ENCODE measurements at places on chromosomes 6 and 20. TPM values are rescaled to one million over a fixed set of nuclear protein-coding genes. Genes with fewer than 3 reads are reported as not detected.

DNA sequence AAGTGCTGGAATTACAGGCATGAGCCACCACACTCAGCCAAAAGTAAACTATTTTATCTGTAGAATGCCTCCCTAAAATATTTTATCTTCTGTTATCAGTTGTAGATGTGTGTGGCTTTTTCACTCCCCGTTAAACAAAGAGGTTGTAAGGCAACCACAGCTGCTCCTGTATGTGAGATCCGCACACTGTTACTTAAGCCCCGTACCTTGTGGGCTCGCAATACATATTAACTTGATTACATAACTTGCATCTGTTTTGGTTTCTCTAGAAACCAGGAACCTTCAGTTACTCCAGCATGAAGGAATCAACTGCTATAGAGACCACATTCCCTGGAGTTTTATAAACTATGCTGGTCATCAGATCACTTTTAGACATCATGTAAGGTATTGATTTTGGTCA lies 420.1 kb upstream of the SLC35B3 start:
- DNase-seq = no peak

Gene SEMG1
- not detected for total RNA-seq

DNA sequence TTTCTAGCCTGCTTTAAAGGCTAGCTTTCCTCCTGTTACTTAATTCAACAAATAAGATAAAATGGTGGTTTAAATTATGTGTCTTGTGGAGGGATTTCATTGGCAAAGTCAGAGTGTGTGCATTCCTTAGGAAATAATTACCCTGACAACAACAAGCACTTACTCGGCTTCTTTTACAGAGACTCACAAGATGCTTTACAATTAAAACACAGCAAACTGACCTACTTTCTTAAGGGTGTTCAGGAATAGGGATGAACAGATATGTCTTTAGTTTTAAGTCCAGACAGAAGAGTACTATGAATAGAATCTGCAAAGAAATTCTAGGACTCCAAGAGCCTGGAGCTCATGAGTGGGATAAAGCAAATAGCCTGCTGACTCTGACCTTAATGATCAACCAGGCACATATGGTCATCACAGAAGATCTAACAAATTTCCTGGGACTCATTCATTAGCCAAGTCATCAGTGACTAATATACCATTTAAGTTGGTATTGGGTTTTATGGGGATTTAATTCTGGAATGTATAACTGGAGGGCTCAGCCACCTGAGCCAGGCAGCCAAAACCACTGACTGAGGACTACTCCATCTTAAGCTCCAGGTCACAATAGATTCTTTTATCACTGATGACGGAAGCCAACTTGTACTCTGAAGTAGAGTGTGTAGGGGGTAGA lies 161.8 kb upstream of the RIMS1 start:
- DNase-seq = no peak

DNA sequence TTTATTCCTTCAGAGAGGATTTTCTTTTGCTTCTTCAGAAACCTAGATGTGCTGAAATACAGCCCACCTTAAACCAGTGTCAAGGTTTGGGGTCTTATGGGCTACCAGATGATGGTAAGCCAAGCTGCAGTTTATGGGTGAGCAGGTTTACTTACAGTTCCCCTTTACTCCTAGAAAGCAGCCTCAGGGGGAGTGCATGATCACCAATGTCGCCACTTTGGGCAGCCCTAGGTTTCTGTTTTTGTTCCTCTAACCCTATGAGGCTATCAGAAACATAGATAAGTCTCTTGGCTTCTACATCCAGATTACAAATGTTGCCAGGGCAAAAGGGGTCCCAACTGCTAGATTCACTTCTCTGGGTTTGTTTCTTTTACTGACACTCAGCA lies 67.2 kb downstream of the TRIM27 start:
- DNase-seq = no peak

DNA sequence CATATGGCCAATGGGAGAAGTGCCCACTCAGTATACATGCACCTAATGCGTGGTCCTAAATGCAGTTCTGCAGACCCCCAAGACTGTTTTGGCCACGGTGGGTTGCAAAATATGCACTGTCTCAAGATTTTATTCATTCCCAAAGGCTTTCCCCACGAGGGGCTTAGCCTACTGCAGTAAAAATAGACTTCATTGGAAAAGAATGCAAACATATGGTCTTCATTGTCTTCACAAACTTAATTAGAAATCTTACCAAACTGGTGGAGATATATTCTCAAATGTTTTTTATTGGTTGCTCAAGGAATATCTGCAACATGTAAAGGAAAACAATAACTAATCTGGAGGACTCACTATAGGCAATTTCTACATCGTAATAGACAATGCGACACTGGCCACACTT lies 31.6 kb upstream of the PRL start:
- DNase-seq = no peak

Gene PTPN1
- total RNA-seq = 29.7 TPM

DNA sequence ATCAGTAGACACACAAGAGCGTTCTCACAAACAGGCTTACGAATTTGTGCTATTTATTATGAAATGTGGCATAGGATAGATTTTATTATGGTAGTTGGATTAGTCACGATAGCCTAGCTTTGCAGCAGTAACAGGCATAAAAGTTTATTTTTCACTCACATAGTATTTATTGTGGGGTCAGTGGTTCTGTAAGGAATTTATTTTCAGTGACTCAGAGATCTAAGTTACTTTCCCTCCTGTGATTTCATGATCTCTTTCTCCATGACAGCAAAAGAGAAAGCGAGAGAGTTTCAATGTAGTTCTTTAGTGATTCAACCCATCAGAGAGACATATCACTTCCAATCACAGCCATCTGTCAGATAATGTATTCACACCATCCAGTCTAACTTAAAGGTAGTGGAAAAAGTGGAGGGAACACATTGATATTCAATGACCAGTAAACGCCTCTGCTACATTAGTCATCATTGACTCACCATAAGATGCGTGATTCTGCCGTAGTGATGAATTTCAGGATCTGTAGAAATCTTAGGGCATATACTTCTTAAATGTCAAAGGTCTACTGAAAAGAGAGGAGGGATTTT lies 605.5 kb downstream of the HDGFL1 start:
- no peak for DNase-seq

DNA sequence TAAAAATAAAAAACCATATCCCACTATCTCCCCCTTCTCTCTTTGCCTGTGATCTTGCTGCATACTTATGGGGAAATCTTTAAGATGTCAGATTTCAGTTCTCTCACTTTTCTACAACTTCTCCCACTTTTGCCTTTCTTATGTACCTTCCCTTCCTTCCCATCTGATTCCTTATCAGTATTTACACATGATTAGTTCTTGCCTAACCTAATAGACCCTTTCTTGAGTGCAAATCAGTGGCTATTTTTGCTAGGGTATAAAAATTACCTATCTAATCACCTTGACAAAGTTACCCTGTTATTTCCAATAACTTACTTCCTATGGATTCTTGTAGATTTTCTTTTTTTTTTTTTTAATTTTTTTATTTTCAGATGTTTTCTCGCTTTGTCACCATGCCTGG lies 75.7 kb downstream of the PTPRA start:
- no peak for DNase-seq

DNA sequence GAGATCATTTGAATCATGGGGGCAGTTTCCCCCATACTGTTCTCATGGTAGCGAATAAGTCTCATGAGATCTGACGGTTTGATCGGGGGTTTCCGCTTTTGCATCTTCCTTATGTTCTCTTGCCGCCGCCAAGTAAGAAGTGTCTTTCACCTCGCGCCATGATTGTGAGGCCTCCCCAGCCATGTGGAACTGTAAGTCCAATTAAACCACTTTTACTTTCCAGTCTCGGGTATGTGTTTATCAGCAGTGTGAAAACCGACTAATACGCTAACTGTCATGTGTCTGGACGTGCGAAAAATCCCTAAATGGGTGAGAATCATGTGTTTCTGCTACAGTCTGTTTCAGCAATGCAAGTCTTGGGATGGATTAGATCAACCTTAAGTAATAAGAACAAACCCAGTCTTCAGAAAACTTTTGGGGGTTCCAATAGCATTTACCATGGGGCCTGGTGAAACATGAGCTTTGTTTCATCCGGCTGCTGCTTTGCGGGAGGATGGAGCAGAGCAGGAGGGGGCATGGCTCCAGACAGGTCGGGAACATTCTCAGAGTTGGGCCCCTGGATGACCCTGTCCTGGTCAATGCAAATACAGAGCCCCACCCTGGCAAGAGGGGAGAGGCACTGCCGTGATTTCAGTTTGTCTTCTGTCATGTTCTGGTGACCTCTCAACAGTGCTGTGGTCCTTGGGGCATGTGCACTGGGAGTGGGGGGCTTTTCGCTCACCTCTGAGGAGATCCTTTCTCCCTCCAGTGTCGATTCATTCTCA lies 41.5 kb downstream of the CTCFL start:
- no peak for DNase-seq

DNA sequence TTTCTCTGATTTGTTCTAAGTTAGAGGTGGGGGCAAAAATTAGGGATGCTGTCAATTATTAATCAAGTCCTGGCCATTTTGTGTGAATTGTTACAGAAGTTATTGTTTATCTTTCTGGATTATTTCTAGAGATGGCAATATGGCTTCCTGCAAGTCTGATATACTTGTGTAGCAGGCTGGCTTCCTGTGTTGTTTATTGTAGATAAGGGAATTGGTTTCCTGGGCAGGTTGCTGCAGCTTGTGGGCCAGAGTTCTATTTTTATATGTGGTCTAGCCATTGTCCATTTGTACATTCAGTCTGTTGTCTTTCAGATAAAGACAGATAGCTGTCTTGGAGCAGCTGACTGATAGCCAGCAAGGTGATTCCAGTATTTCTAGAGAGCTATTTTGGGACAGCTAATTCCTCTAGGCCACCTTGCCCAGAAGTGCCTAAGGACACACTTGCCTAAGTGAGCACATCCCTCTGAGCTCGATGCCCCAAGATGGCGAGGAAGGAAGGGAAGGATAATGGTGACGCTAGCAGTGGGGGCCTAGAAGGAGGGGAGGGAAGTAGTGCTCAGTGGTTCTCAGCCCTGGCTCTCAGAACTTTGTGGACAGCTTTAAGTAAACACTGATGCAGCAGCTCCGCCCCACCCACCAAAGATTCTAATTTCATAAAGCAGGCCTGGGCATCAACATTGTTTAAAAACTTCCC lies 25.5 kb downstream of the DDO start:
- no peak for DNase-seq

Gene F13A1
- 50.1 TPM for total RNA-seq

DNA sequence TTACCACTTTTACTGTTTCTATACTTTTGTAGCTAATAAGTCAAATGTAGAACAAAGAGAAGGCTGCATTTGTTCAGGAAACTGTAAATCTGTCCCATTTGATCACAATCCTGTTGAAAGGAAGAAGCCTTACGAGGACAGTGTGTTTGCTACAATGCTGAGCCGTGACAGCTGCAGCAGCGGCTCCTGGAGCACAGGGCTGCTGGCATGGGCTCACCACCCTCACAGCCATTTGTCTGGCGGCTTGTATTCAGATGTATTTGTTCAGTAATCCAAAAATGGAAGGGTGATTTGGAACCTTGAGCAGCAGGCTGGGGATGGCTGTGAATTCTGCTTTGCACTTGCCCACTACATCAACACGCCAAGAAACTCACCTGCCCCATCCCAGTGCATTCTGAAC lies 5.7 kb downstream of the TUBB2A start:
- no peak for DNase-seq

Gene SLC32A1
- not detected for total RNA-seq

DNA sequence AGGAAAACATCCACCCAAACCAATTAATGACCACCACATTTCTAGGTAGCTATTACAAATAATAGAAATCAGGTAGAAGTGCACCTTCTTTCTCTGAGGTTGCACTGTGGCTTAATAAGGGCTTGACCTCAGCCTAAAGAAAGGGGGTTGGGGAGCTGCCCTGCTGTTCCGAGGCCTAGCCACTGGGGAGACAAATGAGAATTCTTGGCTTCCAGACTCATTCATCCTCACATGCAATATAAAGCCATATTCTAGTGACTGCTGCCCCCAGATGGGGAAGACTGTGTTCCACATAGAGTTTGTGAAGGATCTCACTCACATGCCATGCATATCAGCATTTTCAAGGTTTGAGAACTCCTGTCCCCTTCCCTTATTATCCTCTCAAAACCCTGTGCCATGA lies 22.9 kb downstream of the SAYSD1 start:
- no peak for DNase-seq

Gene ADGRB3
- 0.39 TPM for total RNA-seq

Gene VIP
- total RNA-seq = not detected

- DNase-seq = no peak
Observed at GRCh38 chr6:158050955-158051354, 69.3 kb downstream of the SYNJ2 start.

GRCh38 chr6:8494730-8495129 lies 59.4 kb upstream of the SLC35B3 start:
- DNase-seq = no peak

Gene DNAH8
- not detected for total RNA-seq

Gene TENT5A
- total RNA-seq = 4.3 TPM

Gene POM121L2
- not detected for total RNA-seq

DNA sequence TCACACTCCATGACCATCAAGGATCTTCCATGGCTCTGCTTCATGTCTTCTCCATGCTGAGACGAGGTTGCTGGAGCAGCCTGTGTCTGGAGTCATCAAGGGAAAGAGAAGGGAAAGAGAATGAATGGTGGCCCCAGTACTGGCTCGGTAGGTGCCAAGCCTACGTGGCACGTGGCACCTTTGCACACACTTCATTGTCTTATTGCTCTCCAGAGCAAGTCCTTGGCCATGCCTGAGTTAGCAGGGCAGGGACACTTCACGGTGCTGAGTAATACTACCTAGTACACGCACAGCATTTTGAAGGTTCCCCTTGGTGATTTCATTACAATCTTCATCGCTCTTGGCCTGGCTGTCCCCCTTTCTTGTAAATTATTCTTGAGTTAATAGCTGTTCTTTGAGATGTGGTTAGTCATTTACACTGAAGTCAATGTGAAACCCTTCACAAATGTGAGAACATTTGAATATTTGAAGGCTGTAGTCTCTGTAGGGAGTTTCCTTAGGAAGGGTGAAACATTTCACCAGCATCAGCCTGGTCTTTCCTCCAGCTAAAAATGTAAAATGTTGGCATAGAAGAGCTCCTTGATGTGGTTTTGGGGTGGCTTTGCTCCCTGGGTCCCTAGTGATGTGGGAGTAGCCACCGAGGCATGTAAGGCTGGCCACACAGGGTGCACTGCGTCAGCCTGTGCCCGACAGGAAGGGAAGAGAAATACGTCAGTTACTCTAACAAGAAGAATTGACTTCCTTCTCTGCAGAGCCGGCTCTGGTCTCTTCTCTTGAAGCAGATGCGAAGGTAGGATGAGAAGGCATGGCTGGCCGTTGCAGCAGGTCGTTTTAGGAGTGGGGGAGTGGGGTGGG lies at the start of gene SYTL3:
Gene SYTL3 (plus strand): TSS at position 766 of the 855 bp plus-strand sequence. CDS start 13,215 bp downstream, outside the sequence.
- no peak for DNase-seq

DNA sequence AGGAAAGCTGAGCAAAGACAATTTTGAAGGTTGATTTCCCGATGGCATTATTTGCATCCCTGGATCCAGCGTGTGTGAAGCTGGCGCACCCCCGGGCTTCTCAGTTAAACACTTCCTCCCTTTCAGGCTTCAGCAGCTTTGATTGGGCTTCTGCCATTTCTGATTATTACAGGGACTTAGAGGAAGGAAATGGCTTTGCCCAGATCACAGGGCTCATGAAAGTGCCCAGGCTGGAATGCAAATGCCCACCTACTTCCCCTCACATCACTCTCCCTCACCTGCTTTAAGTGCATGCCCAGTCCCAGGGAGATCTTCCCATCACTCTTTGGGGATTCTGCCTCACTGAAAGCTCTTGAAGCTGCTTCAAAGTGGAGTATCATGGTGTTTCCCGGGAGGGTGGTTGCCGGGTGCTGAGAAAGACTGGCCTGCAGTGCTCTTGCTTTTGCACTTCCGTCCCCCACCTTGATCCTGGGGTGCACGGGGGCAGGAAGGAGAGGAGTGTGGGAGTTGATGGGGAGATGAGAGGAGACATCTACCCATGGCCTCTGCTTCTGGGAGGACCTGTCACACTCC lies 28.3 kb downstream of the PHACTR3 start:
- no peak for DNase-seq

Data from psoas muscle (tissue), 8 donors.